ENCODE measurements at places on chromosomes 12 and 14.

GRCh38 chr14:31954991-31955390, 122.1 kb upstream of the ARHGAP5 start:
- no peak for DNase-seq

GRCh38 chr14:102729825-102730224, 47.4 kb upstream of the TRAF3 start:
- DNase-seq = no peak

- DNase-seq = no peak
Observed at GRCh38 chr12:57719777-57720605, 18.6 kb downstream of the AGAP2 start.

GRCh38 chr12:118356809-118357256, 15.9 kb downstream of the TAOK3 start:
- no peak for DNase-seq

GRCh38 chr12:126157575-126157966, 1092.3 kb downstream of the AACS start:
- no peak for DNase-seq

GRCh38 chr14:56803816-56804535, 6.3 kb downstream of the OTX2 start:
- DNase-seq = no peak

- DNase-seq = no peak
Observed at GRCh38 chr14:69048456-69048855, 69.4 kb upstream of the ACTN1 start.

- DNase-seq = no peak
Observed at GRCh38 chr14:31788340-31788739, 227.1 kb downstream of the NUBPL start.

GRCh38 chr12:13289653-13290289, 93.2 kb downstream of the EMP1 start:
- peak; percentile 51 for DNase-seq

GRCh38 chr14:100836941-100837804, 11.3 kb downstream of the MEG3 start:
- no peak for DNase-seq

DNA sequence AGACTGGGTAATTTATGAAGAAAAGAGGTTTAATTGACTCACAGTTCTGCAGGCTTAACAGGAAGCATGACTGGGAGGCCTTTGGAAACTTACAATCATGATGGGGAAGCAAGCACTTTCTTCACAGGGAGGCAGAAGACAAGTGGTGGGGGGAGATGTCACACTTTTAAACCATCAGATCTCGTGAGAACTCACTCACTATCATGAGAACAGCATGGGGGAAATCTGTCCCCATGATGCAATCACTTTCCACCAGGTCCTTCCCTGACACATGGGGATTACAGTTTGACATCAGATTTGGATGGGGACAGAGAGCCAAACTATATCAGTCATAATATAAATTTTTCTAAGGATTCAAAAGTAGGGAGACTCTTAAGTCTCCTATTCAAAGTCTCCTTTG, 46.0 kb downstream of the SPIC start:
- no peak for DNase-seq

- no peak for DNase-seq
Observed at GRCh38 chr12:96425321-96425720, 25.1 kb upstream of the CDK17 start.

- DNase-seq = no peak
Observed at GRCh38 chr12:98060411-98060810, 455.0 kb upstream of the TMPO start.

DNA sequence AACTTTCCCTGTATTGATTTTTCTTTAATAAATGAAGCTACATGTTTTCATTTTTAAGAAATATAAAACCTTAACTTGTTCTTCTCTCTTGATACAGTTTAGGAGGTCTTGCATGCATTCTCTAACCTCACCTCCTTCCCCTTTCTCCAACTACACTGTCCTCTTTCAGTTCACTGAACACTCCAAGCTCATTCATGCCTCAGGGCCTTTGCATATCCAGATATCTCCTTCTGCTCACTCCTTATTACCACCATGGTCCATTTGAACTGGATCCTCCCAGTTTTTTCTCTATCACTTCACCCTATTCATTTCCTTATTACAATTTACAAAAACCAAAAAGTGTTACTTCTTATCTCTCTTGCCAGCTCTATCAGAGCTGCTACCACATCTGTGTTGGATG, 242.9 kb upstream of the PLEKHG7 start:
- DNase-seq = no peak

- DNase-seq = no peak
Observed at GRCh38 chr14:36129181-36129580, 47.3 kb downstream of the PTCSC3 start.

- no peak for DNase-seq
Observed at GRCh38 chr12:108591267-108591980, 6.5 kb downstream of the TMEM119 start.

- no peak for DNase-seq
Observed at GRCh38 chr12:132441871-132442863, 47.8 kb upstream of the FBRSL1 start.

GRCh38 chr14:52422650-52423356, 108.7 kb downstream of the PTGER2 start:
- DNase-seq = no peak

DNA sequence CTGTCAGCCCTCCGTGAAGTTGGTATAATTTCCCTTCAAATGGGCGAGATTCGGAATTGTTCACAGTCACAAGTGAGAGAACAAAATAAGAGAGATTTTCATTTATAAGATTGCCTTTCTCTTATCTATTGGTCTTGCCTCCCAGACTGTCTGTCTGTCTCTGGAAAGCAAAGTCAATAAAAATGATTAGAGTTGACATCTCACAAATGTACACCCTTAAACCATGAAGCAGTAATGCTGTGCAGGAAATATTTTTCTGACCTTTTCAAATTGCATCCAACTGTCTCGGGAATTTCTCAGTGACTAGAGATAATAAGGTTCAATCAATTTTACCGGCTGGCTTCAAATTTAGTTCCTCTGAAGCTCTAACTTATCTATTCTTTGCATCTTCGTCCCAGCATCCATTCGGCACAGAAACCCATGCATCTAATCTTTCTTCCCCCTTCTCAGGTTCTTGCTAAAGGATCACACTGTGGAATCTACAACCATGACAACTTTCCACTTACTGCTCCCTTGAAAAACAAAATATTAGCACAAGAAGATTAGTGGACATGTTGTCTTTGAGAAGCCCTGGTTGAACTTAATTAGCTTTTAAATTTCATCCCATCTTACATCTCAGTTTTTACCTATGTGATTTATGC, 93.1 kb downstream of the RMST start:
- DNase-seq = no peak

- no peak for DNase-seq
Observed at GRCh38 chr12:47722941-47723631, 2.2 kb downstream of the ENDOU start.

- DNase-seq = peak; percentile 65
Observed at GRCh38 chr14:41925409-41925808, 318.7 kb downstream of the LRFN5 start.

DNA sequence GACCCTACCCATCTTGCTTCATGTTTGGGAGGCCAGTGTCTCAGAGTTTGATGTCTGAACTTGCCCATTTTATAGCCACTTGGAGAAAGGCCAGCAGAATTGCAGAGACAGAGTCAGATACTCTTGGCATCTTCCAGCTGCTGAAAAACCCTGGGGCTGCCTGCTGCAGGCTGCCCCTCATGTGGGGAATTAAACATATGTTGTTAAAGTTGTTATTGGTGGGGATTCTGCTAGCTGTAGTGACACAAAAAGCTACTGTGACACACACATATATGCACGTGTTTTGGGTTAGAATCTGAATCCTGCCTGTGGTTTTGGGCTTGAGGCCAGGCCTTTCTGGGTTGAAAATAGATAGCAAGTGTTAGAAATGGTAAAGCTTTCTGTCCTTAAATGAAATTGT, 1288.4 kb downstream of the AACS start:
- no peak for DNase-seq

DNA sequence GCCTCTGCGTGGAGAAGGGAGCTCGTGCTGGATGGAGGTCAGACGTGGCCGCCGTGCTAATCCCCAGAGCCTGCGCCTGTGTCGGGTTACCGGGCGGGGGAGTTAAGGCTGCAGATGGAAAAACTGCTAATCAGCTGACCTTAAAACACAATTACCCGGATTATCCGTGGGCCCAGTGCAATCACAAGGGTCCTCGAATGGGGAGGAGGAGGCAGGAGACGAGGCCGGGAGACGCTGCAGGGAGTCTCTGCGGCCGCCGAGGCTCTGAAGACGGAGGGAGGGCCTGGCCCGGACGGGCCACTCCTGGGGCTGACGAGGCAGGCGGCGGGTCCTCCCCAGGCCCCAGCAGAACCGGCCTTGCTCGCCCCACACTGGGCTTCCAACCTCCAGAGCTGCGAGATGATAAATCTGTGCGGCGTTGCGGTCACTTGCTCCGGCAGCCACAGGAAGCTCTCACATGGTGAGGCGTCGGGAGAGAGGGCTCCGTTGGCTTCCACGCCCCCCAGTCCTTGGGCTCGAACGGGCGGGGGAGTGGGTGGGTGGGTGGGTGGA, 32.9 kb upstream of the FBRSL1 start:
- DNase-seq = no peak

DNA sequence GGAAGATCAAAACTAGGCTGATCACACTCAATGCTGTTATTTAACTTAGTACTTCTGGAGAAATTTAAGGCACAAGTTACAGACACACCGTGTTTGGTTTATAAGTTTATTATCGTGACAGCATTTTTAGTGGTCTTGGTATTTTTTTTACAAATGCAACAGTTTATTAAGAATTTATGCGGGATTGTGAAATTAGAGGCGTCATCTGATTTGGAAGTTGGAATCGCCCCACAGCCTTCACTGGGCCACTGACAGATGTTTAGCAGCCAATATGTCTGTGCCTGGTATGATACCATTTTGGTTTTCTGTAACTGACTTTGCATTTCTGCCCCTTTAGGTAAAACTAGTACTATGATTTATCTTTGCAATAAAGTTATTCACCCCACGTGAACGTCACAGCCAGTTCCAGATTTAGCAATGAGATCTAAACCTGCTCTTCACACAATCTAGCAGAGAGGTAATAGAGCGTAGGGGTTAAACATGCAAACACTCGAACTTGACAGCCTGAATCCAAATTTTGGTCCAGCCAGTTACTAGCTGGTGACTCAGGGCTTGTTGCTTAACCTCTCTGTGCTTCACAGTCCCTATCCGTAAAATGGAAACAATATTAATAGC, 73.2 kb upstream of the SSTR1 start:
- DNase-seq = no peak

DNA sequence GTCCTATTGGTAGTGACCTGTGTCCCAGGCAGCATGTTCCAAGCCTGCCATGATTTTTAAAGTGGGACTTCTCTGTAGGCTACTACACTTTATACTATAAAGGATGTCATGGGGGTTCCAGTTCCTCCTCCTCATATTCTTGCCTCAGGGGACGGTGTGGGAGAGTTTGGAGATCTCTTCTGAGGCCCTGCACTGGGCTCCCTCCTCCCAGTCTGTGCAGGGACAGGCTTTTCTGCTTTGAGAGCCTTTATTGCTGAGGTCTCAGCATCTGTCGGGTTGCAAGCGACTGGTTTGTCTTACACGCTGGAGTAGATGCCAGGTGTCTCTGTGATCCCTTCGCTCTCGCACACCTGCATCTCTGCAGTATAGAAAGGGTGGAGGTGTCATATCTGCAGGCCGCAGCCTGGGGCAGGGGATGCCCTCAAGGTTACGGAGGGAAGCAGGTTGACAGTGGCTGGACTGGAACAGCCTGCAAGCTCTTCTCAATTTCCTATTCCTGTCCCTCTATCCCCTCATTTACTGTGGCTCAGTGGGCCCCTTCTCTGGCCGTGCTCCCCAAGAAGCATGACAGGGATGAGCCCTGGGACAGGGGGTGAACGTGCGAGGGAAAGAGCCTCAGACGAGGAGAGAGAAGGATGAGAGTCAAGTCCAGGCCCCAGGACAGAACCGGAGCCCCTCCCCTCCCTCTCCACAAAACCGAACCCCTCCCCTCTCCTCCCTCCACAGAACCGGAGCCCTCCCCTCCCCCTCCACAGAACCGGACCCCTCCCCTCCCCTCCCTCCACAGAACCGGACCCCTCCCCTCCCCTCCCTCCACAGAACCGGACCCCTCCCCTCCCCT, 51.3 kb downstream of the SLC6A12 start:
- DNase-seq = no peak

- DNase-seq = no peak
Observed at GRCh38 chr12:79769189-79769859, 78.6 kb upstream of the PAWR start.

DNA sequence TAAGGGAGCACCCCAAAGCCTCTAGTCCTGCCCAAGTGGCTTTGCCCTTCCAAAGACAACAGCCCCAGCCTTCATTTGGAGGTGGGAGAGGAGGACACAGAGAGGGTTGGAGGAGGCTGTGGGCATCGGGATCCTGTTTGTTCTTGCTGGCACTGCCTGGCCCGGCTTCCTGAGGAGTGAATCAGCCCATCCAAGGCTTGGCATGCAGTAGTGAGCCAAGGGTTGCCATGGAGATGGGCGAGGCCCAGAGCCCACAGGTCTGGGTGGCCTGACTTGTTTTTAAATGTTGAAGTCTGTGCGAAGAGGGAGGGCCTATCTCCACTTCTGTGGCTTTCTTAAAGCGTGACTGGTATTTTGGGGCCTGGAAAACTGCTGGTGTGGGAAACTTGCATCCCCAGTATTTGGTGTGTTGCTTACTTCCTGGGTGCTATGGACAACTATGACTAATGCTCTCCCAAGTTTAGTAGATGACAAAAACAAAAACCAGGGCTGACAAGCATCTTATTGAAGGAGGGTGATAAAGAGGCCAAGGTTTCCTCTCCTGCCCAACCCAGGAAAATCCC, 15.8 kb downstream of the CD9 start:
- DNase-seq = no peak

DNA sequence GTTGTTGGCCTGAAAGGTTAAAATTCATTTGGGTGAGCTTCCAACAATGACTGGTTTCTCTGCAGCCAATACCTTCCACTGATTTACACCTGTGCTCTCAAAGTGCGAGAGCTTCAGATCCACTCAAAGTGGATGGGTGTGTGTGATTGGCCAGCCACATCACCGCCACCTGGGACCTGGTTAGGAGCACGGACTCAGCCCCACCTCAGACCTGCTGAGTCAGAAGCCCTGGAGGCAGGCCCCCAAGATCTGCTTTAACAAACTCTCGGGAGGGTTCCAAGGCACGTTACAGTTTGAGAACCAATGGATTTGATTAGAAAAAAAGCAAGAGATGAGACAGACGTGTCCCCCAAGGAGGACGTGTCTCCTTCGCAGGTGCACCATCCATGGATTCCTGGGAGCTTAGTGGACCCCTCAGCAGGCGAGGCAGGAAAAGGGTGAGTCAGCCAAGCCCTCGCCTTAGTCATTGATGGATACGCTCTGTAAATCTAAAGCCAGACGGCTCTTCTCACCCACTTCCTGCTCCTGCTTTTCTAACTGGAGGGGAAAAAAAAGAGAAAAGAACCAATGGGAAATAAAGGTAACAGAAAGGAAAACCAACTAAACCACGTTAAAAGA, 24.5 kb downstream of the FZD10 start:
- no peak for DNase-seq

DNA sequence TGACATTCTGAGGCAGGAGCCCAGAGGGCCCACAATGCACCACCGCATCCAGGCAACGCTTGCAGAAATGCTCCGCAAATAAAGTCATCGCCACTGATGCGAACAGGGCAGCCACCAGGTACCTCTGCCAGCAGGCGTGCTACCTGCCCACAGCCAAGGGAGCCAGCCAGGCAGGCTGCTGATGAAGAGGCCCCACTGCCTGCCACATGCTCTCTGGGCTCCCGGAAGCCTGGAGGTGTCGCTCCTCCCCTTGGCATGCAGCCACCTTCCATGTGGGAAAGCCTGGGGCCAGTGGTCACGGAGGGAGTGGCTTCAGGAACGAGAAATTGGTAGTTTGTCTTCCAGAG, 14.7 kb downstream of the GPR132 start:
- peak; percentile 9 for DNase-seq

Measured in NCI-H1092 treated with DMSO at 0.1 percent for 48 hours (cell line).